Liver (tissue), 10 donors: ENCODE measurements at places on chromosomes 4 and X. TPM values are rescaled to one million over a fixed set of nuclear protein-coding genes. Genes with fewer than 3 reads are reported as not detected.

- DNase-seq = no peak
- H3K36me3 ChIP-seq = no peaks in the 10 kb centered on the region
- H3K27me3 ChIP-seq = no peaks in the 10 kb centered on the region
- H3K4me3 ChIP-seq = no peak overlapping the region
Measured at GRCh38 chr4:40978548-40978947, 228.8 kb downstream of the NSUN7 start.

DNA sequence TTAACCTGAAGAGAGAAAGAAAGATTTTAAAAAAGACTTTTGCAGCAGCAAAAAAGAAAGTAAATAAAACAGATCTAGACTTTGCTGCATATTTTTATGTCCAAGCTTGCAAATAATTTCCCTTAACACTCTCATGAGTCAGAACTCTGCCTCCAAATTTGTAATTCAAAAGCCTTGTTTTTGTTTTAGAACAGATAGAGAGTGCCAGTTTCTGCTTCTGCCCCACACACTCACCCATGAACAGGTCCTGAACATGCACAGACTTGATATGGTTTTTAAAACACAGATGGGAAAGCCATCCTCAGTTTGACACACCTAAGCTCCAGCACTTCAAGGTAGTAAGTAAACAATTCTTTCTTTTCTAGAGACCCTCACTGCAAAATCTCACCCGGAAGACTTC is 39.7 kb upstream of the VCX3B start:
- DNase-seq = no peak
- H3K4me1 ChIP-seq = no peaks in the 10 kb centered on the region
- no peak overlapping the region for H3K4me3 ChIP-seq
- no peak overlapping the region for H3K27ac ChIP-seq

DNA sequence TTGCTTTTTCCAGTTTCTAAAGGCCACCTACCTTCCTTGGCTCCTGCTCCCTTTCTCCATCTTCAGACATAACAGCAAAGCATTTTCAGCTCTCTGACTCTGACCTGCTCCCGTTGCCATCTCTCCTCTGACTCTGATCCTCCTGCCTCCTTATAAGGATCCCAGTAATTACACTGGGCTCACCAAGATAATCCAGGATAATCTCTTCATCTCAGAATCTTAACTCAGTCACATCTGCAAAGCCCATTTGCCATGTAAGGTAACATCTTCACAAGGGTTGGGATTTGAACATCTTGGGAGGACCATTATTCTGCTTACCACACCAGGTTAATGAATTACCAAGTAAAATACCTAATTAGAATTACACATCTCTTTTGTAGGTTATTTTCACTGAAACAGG is 41.3 kb upstream of the MAGED1 start:
- no peak overlapping the region for H3K4me3 ChIP-seq
- no peaks in the 10 kb centered on the region for H3K36me3 ChIP-seq
- H3K4me1 ChIP-seq = no peaks in the 10 kb centered on the region
- DNase-seq = no peak
- H3K27ac ChIP-seq = no peak overlapping the region
- H3K27me3 ChIP-seq = no peaks in the 10 kb centered on the region

- H3K27ac ChIP-seq = no peak overlapping the region
- DNase-seq = no peak
- no peaks in the 10 kb centered on the region for H3K36me3 ChIP-seq
- H3K4me3 ChIP-seq = no peak overlapping the region
Measured at GRCh38 chrX:1894740-1895139, 279.9 kb downstream of the ASMT start.

PCDH11X gene
- 0.01 TPM for polyA plus RNA-seq

CDS1 gene
- polyA plus RNA-seq = 0.70 TPM
